Esophagus muscularis mucosa (tissue), 4 donors: ENCODE measurements at places on chromosomes 11 and 22. TPM values are rescaled to one million over a fixed set of nuclear protein-coding genes. Genes with fewer than 3 reads are reported as not detected.
A peak's percentile ranks its signal among the peaks of the same experiment; 100 is the strongest.

The MYO7A gene
- total RNA-seq = 9.1 TPM

The VSIG2 gene
- total RNA-seq = not detected

The OR52E6 gene
- not detected for total RNA-seq

The FDXACB1 gene
- total RNA-seq = 0.83 TPM

The CBX7 gene
- 159 TPM for total RNA-seq

- DNase-seq = no peak
These were observed 6.3 kb downstream of the GRK2 start for GRCh38 chr11:67272327-67273259.

DNA sequence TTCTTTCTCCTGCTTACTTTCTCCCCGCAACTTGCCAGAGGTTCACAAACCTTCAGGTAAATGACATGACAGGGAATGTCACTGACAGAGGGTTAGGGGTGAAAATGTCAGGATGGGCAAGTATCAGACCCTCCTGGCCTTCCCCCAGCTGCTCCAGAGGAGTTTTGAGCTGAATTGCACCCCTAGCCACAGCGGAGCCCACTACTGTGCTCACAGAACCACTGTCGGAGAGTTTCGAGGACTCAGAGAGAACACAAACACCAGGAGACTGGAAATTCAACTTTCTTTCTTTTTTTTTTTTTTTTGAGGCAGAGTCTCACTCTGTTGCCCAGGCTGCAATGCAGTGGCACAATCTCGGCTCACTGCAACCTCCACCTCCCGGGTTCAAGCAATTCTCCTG is 21.5 kb upstream of the P2RY2 start:
- DNase-seq = no peak

- no peak for DNase-seq
These were observed 4.3 kb downstream of the PIK3IP1 start for GRCh38 chr22:31287818-31288495.

DNA sequence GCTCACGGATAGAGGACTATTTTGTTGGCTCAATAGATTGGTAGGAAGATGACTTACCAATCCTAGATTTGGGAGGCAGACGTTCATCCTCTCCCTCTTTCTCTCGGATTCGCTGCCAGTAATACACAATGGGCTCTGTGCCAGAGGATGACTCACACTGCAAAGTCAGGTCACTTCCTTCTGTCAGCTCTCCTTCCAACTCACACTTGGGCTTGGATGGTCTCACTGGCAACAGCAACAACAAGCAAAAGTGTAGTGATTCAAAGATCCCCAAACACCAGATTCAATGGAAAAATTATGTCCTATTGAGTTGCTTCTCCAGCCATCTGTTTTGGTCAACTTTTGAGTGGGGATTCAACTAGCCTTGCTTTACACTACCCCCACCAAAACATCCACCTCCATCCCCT is 21.7 kb upstream of the HSPA8 start:
- peak; percentile 95 for DNase-seq

- no peak for DNase-seq
These were observed 43.2 kb downstream of the MACROD1 start for GRCh38 chr11:64122411-64123410.

DNA sequence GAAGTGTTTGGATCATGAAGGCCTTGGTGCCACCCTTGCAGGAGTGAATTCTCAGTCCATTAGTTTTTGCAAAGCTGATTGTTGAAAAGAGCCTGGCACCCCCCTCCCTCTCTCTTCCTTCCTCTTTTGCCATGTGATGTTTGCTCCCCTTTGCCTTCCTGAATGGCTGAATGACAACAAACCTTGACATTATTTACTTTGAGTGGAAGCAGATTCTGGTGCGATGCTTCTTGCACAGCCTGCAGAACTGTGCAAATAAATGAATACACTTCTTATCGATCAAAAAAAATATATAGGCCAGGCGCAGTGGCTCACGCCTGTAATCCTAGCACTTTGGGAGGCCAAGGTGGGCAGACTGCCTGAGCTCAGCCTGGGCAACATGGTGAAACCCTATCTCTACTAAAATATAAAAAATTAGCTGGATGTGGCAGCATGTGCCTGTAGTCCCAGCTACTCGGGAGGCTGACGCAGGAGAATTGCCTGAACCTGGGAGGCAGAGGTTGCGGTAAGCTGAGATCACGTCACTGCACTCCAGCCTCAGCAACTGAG is 2.0 kb upstream of the NARS2 start:
- DNase-seq = no peak

DNA sequence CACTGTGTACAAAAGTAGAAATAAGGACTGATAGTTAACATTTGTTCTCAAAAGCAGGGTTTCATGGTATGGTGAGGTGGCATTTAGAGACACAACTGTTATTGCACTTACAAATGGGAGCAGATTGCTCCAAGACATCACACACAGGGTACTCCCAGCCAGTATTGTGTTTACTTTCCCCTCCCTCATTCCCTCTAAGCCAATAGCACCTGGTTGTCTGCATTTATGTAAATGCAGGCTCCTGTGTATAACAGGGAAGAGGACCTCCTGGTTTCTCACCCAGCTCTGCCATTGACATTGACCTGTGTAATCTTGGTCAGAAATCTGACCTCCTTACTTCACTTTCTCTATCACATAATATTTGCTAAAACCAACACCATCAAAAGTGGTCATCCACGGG is 154.4 kb downstream of the NAV2 start:
- no peak for DNase-seq

DNA sequence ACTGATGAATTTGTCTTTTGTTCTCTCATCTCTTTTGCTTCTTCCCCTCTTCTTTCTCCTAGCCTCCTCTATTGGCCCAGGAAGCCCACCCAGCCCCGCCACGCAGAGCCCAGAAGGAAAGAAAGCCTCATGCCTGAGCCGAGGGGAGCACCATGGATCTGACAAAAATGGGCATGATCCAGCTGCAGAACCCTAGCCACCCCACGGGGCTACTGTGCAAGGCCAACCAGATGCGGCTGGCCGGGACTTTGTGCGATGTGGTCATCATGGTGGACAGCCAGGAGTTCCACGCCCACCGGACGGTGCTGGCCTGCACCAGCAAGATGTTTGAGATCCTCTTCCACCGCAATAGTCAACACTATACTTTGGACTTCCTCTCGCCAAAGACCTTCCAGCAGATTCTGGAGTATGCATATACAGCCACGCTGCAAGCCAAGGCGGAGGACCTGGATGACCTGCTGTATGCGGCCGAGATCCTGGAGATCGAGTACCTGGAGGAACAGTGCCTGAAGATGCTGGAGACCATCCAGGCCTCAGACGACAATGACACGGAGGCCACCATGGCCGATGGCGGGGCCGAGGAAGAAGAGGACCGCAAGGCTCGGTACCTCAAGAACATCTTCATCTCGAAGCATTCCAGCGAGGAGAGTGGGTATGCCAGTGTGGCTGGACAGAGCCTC is 3.8 kb downstream of the ZBTB16 start:
- DNase-seq = no peak

DNA sequence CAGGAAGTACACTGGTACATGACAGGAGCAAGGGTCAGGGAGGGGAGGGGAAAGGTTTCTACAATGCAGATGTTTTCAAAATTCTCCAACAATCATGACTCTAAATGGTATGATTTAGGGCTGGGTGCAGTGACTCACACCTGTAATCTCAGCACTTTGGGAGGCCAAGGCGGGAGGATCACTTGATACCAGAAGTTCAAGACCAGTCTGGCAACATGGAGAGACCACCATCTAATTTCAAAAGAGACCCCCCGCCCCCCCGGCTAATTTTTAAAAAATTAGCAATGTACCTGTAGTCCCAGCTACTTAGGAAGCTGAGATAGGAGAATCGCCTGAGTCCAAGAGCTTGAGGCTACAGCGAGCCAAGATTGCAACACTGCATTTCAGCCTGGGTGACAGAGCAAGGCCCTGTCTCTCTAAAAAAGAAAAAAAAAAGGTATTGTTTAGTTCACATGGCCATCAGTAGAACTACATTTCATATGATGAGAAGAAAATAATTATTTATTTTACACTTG is 15.9 kb upstream of the OLFML1 start:
- DNase-seq = no peak

- DNase-seq = no peak
These were observed 631.5 kb downstream of the METTL15 start for GRCh38 chr11:28739489-28740280.
